ENCODE measurements at places on chromosomes 7 and 10. TPM values are rescaled to one million over a fixed set of nuclear protein-coding genes. Genes with fewer than 3 reads are reported as not detected.

GRCh38 chr7:67462781-67463191 lies 466.2 kb downstream of the TYW1 start:
- DNase-seq: peak; percentile 47

DNA sequence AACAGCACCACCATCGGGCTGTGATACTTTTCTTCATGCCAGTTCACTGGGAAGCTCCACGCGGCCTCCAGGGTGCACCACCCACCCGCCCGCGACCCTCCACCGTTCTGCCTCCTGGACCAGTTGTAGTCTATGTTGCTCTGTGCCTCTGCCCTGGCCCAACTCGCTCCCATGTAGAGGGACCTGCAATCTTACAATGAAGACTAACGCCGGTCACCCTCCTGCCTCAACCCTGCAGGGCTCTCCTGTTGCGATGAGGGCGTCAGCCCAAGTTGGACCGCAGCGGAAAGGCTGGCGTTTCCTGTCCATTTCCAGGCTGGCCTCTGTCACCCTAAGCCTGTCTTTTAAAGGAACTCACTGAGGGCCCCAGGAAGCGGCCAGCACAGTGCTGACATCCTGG lies 34.9 kb downstream of the IL15RA start:
- DNase-seq: no peak

- no peak for DNase-seq
Measured at GRCh38 chr10:44242826-44243225, 142.1 kb downstream of the CXCL12 start.

GRCh38 chr7:120586571-120586970 lies 271.4 kb downstream of the TSPAN12 start:
- DNase-seq: peak; percentile 28

- DNase-seq: peak; percentile 70
Measured at GRCh38 chr7:8442814-8443304, 9.4 kb downstream of the NXPH1 start.

DNA sequence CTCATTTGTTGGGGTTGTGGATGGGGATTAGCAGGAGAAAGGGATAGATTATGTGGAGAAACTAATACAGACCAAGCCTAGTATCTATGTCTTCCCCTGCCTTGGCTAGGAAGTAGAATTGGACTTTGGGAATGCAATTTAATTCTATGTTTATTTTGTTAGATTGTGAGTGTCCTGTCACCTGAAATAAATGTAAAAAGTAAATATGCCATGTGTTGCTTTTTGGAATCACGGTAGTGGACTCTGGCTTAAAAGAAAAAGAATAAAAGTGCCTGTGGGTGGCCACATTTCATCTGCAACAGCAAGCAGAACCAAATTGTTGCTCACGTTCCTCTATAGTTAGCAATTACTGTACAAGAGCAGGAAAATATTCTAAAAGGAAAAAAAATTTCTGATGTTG lies 42.3 kb downstream of the TET1 start:
- DNase-seq: no peak

- DNase-seq: no peak
Measured at GRCh38 chr10:69899727-69900595, 98.3 kb downstream of the COL13A1 start.

- DNase-seq: no peak
Measured at GRCh38 chr7:34133356-34133982, 228.1 kb downstream of the BMPER start.

- DNase-seq: no peak
Measured at GRCh38 chr7:11950281-11950680, 118.3 kb upstream of the THSD7A start.

Gene CPA2
- polyA plus RNA-seq: 0.44 TPM

Gene PLXNA4
- 12.7 TPM for polyA plus RNA-seq

Gene PMPCB
- polyA plus RNA-seq: 83.8 TPM

DNA sequence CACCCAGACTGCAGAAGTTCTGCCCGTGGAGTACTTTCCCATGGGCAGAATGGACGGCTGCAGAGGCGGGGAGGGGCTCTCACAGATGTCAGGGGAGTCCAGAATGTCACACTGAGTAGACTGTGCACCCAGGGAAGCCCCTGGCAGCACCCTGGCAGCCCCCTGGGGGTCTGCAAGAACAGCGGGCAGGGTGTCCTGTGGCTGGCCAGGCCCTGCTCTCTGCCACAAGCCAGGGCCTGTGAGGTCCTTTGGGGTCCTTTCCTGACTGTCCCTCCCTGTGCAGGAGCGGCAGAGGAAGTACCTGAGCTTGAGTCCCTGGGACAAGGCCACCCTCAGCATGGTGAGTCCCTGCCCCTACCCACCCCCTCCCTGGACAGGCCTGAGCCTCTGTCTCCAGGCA lies 6.1 kb upstream of the SH2B2 start:
- DNase-seq: no peak

Gene AKR1C3
- 83.5 TPM for polyA plus RNA-seq

DNA sequence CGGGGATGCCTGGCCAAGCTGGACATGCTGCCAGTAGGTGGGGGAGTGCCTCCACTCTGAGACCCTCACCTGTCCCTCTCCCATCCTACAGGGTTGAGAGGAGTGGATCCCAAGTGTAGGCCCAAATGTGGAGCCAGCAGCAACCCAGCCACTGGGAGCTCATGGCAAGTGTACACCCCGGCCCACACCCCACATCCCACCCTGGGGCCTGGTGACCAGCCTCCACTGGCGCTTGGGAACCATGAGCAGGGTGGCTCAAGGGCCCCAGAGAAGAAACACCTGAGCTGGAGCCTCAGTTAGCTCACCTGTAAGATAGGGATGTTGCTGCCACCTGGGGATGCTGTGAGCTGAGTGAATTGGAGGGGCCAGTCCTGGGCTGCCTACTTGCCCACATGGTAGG lies 10.4 kb upstream of the RET start:
- DNase-seq: no peak

DNA sequence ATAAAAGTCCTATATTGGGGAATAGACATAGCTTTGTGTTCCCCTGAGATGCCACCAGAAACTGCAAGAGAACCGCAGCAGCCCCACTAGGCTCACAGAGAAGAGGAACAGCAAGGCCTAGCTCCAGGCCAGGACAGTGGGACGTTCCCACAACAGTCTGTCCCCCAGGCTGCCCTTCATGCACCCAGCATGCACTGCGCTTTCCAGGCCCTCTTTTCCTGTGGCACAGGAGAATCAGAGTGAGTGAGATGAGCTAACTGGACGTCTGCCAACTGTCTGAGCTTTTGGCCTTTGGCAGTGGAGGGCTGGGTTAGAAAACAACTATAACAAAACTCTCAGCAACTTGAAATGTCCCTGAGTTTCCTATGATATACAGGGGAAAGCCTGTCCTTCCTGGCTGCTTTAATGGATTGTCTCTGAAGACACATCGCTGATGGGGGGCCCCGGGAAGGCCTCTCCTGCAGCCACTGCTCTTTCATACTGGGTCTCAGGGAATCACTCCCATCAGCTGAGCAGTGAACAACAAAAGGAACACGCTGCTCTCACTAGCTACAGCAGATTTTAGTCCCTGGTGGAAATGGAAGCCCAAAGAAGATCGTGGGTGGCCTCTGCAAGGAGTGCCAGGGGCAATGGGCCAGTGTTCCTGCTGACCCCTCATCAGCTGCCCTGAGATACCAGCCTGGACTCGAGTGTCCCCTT lies 53.5 kb downstream of the PODXL start:
- DNase-seq: no peak

DNA sequence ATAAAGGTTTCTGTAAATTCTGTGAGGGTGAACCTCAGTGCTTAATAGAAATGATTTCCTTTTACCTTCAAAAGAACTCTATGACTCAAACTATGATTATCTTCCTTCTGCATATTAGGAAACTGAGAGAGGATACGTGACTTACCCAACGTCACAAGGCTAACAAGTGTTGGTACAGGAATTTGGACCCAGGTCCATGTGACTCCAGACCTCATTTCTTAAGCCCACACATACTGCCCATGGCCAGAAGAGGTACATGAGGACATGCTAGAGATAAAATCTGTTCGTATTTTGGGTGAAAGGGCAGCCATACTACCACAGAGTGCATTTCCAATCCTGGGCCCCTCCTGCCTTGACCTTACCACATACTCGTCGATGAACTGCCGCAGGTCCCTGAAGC lies 61.5 kb upstream of the TM9SF3 start:
- DNase-seq: no peak

DNA sequence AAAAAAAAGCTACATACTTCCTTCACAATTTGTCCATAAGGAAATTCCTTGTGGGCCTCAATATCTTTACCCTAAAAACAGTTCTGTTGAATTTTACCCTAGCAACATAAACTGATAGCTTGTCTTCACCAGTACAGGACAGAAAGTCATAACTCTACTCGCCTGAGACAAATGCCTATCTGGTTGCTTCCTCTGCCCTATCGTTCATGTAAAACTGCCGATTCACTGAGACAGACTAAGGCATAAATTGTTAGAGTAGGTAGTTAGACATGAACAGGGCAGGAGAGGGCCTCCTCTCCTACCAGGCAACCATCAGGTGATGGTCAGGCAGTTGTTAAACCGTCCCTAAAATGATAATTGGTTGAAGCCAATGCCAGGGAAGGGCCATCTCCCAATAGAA lies 25.0 kb downstream of the IFIT3 start:
- no peak for DNase-seq

DNA sequence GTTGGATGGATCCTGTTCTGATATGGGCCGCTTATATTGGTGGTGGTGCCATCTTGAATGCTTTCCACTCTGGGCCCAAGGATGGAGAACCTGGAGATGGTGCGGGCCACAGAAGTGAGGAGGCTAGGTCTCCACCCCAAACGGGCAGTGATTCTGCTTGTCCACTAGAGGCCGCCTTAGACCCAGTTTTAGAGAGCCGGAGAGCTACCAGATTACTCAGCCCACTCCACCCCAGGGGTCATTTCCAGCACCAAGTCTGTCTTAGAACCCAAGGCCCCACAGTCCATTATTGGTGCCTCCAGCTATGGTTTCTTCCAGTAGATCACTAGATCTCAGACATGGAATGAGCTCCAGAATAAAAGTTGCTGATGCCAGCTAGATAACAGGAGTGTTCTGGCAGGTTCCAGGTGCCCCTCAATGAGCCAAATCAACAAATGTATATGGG lies 11.8 kb upstream of the CAMK2G start:
- no peak for DNase-seq

DNA sequence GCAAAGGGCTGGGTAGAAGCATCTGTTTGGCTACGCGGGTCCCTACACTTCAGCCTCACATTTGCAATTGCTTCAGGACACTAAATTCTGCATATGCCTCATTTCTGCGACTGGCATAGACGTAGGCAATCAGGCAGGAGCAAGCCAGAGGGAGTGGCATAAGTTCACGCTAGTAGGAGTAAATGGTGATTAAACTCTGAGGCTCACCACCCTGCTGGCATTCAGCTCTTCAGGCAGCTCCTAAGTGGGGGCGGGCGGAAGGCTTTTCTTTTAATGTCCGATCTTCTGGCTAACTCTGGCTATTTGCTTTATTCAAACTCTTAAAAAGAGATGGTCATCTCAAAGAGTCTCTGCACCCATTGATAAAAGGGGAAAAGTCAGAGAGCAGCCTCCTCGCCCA lies 45.3 kb downstream of the RGS10 start:
- DNase-seq: no peak

DNA sequence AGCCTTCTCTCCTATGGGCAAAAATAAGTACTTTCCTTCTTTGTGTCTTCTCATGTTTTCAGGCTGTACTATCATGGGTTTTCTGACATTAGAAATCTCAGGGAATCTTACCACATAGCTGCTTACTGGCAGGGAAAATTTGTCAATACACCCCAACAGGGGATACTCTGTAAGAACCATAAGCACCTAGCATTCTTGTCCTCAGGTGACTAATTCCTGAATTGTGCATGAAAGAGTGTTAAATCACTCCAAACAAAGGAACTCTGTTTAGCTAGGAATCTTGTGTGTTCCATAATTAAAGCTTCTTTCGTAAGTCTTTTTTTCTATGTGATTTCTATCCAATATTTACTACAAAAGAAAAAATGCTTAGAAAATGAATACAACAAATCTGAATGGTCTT lies 206.7 kb upstream of the POT1 start:
- no peak for DNase-seq

Gene NUDT13
- 10.1 TPM for polyA plus RNA-seq

Gene C7orf33
- not detected for polyA plus RNA-seq

DNA sequence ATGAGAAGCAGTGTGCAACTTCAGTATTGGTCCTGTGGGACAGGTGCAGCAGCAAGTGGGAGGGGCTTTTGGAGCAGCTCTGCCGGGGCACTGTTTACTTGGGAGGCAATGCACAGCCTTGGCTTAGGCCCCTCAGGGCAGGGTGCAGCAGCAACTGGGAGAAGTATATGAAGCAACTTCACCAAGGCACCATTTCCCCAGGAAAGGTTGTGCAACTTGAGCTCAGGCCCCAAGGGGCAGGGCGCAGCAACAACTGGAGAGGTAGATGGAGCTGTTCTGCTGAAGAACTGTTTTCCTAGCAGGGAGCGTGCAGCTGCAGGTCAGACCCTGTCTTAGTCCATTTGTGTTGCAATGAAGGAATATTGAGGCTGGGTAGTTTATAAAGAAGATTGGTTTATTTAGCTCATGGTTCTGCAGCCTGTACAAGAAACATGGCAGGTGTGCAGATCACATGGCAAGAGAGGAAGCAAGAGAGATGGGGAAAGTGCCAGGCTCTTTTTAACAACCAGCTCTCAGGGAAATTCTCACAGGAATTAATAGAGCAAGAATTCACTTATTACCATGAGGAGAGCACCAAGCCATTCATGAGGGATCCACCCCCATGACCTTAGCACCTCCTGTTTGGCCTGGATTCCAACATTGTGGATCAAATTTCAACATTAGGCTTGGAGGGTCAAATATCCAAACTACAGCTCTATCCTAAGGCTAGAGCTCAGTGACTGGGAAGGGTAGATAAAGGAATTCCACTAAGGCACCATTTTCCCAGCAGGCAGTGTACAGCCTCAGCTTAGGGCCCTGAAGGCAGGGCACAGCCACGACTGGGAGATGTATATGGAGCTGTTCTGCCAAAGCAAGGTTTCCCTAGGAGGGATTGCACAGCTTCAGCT lies 10.9 kb downstream of the GPR141 start:
- no peak for DNase-seq

Gene SORCS1
- 16.7 TPM for polyA plus RNA-seq

- no peak for DNase-seq
Measured at GRCh38 chr7:99971242-99971641, 4.6 kb downstream of the AZGP1 start.

- no peak for DNase-seq
Measured at GRCh38 chr7:32532716-32533115, 37.4 kb downstream of the AVL9 start.

Data from left renal cortex interstitium (tissue), 4 donors.